ENCODE measurements at places on chromosomes 3 and 15. TPM values are rescaled to one million over a fixed set of nuclear protein-coding genes. Genes with fewer than 3 reads are reported as not detected.

MYRIP gene
- 2.3 TPM for total RNA-seq

OR5K3 gene
- total RNA-seq, result not detected

THAP10 gene
- total RNA-seq, result 3.0 TPM

STARD9 gene
- 18.2 TPM for total RNA-seq

SLCO2A1 gene
- 2.2 TPM for total RNA-seq

SCN5A gene
- 3.1 TPM for total RNA-seq

FMN1 gene
- total RNA-seq, result 1.3 TPM

PCCB gene
- 31.2 TPM for total RNA-seq

SKOR1 gene
- 0.19 TPM for total RNA-seq

CYP11A1 gene
- total RNA-seq, result not detected

All from glomerular endothelial cell (primary cell).